ENCODE measurements at places on chromosomes 1 and 21.

DNA sequence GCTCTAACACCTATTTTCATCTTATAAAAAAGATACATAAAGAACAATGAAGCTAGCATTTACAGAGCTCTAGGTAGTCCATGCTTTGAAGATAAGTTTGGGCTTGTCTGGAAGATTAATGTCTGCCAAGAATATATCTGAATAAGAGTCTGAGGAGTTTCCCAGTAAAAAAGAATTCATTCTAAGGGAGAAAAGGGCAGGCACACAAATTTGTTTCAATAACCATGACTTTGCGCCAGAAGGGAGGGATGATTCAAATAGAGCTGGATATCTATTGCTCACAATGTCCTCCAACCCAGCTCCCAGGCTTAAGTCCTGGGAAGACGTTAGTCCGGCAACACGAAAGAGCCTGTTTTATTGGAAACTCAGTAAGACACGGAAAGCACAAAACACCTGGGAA lies 9.7 kb upstream of the TTLL7 start:
- no peak for DNase-seq

DNA sequence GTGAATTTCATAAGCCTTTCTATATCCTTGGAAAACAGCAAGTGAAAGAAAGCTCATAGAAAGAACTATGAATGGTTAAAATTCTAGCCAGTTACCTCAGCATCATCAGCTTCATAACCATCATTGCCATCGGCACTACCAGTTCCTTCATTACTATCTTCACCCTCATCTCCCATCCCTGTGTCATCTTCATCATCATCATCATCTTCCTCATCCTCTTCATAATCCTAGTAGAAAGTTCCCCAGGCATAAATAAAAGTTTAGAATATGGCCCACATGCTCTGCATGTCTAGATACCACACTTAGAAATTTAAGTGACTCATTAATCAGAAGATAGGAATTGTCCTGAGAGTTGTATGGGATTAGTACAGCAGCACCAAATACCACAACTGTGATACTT lies 49.0 kb downstream of the TPR start:
- DNase-seq: no peak

- DNase-seq: no peak
Observed at GRCh38 chr1:19010503-19010902, 54.0 kb upstream of the IFFO2 start.

DNA sequence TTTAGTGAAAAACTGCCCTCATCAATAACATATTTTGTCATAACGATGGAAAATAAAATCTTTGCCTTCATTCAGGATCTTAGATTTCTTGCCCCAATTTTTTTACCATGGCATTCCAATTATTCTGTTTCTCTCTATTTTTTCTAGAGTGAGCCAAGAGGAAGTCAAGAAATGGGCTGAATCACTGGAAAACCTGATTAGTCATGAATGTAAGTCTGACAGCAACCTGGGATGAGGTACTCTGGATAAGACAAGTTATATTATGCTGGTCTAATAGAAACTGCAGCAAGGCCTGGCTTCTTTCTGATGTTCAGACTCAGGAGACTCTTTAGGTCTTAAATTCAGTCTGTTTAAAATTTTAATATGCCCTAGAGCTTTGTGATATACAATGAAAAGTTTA lies 3.5 kb downstream of the RGS4 start:
- peak; percentile 69 for DNase-seq

DNA sequence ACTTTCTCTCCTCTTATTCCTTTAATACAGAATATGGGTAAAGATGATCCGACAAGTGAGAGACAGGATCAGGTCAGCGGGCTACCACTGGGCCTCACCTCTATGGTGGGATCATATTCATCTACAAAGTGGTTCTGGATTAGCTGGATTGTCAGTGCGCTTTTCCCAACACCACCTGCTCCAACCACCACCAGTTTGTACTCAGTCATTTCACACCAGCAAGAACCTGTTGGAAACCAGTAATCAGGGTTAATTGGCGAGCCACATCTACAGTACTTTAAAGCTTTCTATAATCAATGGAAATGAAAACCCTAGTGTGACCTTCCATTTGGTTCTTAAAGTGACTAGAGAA lies 643 bp downstream of the NRAS start:
- DNase-seq: peak; percentile 54

DNA sequence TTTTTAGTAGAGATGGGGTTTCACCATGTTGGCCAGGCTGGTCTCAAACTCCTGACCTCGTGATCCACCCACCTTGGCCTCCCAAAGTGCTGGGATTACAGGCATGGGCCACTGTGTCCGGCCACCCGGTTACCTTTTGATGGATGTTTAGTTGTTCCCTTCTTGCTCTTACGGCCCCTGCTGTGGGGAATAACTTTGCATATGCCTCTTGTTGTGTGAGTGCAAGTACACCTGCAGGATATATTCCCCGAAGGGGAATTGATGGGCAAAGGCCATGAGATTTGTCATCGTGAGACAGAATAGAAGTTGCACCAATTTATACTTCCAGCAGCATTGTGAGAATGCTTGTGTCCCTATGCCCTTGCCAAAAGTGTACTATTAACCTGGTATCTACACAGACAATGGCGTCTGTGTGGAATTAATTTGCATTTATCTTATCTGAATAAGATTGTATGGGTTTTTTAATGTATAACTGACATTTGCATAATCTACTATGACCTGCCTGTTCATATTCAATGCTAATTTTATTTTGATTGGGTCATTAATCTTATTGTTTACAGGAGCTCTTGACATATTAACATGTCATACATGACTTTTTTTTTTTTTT lies 8.1 kb downstream of the IL6R start:
- DNase-seq: no peak

- no peak for DNase-seq
Observed at GRCh38 chr21:28590026-28590425, 402.7 kb downstream of the LTN1 start.

DNA sequence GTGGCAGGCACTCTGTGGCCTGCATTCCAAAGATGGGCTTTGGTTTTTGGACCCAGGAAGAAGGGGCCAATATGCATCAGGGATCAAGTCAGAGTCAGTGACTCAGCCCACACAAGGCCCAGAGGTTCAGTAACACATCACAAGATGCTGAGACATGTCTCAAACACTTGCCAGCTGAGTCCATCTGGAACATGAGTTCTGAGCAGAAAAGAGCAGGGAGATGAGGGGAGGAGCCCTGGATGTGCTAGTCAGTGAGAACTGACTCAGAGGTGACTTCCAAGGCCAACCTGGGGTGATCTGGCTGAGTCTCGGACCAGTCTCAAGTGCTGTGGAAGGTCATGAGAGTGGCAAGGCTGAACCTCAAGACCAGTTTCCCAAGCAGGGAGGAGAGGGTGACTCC lies 150.1 kb downstream of the CDC7 start:
- DNase-seq: peak; percentile 87

DNA sequence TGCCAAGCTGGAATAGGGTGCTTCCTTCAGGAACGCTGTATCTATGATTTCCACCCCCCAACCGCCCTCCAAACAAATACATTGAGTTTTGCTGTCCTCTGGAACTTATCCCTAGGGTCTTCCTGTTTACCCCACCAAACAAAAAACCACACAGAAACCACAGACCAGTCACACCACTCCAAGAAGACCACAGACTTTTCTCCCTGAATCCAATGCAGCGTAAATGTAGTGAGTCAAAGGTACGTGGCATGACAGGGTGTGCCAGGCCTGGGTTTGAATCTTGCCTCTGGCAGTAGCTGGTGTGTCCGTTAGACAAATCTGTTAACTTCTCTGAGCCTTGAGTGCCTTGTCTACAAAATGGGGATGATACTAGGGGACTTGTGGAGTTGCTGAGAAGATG lies 27.8 kb downstream of the ASAP3 start:
- no peak for DNase-seq
